ENCODE measurements at places on chromosomes 1 and 21. TPM values are rescaled to one million over a fixed set of nuclear protein-coding genes. Genes with fewer than 3 reads are reported as not detected.

The TP73 gene
- total RNA-seq: 15.2 TPM

The OR6K3 gene
- total RNA-seq: not detected

The GBP3 gene
- 38.6 TPM for total RNA-seq

The TLCD4 gene
- total RNA-seq: not detected

The TIE1 gene
- 0.55 TPM for total RNA-seq

The NBPF4 gene
- 0.15 TPM for total RNA-seq

Data from activated CD8-positive, alpha-beta memory T cell treated with anti-CD3 and anti-CD28 coated beads, Interleukin-2, amount 10 ng/mL, durations not matched to agents 7 days and 5 days (primary cell).